SJCRH30 (cell line): ENCODE measurements at places on chromosomes 12 and 14. TPM values are rescaled to one million over a fixed set of nuclear protein-coding genes. Genes with fewer than 3 reads are reported as not detected.
A peak's percentile ranks its signal among the peaks of the same experiment; 100 is the strongest.

Gene CSRP2
- 129 and 131 TPM in 2 replicates for total RNA-seq

Gene MDGA2
- total RNA-seq = 1.4 and 1.9 TPM in 2 replicates

DNA sequence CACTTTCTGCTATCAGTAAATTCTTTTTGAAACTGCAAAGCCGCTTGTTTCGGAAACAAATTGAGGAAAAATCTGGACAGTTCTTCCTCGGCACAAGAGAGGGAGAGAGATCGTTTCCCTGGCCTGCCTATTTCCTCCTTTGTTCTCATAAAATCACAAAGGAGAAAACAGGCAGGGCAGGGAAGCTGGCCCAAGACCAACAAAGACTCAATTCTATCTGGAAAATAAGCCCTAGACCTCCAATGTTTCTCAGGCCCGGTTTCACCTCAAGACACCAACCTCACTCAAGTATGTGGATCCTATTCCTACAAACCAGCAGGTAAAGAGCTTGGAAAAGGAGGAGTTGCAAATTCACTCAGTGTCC is 19.5 kb downstream of the DICER1 start:
- no peak for DNase-seq

Gene DTX1
- total RNA-seq = not detected in 2 replicates

DNA sequence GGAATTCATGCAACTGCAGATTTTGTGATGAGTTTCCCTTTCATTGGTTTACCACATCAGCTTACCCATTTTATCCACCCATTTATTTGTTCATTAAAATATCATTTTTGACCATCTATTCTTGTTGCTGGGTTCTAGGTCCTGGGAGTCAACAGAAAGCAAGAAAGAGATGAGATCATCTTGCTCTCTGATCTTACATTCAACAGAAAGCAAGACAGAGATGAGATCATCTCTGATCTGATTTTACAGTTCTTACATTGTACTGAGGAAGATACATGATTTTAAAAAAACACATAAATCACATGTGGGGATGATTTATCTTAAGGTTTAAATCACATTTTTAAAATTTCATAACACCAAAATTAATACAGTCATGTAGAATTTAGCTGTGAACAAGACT is 2.3 kb downstream of the TAS2R46 start:
- no peak for DNase-seq

Gene YAF2
- total RNA-seq = 25.2 and 31.5 TPM in 2 replicates

GRCh38 chr14:55062517-55063351 is 11.3 kb downstream of the MAPK1IP1L start:
- DNase-seq = no peak

Gene FZD10
- not detected in 2 replicates for total RNA-seq

- peak; percentile 87 for DNase-seq
These were observed 9.7 kb downstream of the GLRX5 start for GRCh38 chr14:95544588-95544987.

Gene ATG2B
- total RNA-seq = 12.7 and 14.1 TPM in 2 replicates

GRCh38 chr12:86249851-86250250 is 6.3 kb downstream of the MGAT4C start:
- DNase-seq = no peak

Gene BIN2
- total RNA-seq = not detected in 2 replicates

Gene ANKRD13A
- total RNA-seq = 32.7 and 37.4 TPM in 2 replicates

- DNase-seq = no peak
These were observed 15.1 kb downstream of the SLC15A4 start for GRCh38 chr12:128808651-128809050.

- no peak for DNase-seq
These were observed 82.3 kb upstream of the RIN3 start for GRCh38 chr14:92431199-92431725.

- no peak for DNase-seq
These were observed 38.9 kb downstream of the FERMT2 start for GRCh38 chr14:52911904-52912303.

Gene NEUROD4
- not detected in 2 replicates for total RNA-seq

DNA sequence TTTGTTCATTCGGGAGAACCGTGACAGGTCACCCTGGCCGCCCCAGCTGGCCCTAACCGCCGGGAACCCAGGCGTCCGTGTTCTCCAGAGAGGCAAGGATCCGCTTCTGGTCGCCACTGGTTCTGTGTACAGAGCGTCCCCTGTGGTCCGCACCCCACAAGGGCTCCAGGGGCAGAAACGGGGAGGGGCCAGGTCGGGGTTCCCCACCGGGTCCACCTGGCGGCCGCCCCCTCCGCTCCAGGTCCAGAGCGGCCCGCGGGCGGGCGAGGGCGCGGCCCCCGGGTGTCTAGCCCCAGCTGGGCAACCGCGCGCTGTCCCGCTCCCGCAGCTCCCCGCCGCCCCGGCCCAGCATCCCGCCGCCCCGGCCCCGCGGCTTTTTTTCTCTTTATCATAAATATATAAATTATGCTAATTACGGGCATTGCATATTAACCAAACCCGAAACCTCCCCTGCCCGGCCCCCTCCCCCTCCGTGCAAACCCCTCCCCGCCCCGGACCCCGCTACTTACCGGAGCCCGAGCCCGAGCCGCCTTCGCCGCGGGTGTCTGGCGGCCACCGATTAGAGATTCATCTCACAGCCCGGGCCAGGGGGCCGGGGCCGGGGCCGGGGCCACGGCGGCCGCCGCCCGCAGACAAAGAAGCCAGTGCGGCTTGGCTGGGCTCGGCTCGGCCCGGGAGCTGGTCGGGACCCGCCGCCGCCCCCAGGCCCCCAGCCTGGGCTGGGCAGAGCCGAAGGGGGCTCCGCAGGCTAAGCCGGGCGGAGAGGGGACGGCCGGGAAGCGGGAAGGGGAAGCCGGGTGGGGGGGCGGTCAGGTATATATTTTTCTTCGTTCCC is 512 bp downstream of the POU6F1 start:
- peak; percentile 57 for DNase-seq

Gene TDRD9
- not detected in 2 replicates for total RNA-seq

DNA sequence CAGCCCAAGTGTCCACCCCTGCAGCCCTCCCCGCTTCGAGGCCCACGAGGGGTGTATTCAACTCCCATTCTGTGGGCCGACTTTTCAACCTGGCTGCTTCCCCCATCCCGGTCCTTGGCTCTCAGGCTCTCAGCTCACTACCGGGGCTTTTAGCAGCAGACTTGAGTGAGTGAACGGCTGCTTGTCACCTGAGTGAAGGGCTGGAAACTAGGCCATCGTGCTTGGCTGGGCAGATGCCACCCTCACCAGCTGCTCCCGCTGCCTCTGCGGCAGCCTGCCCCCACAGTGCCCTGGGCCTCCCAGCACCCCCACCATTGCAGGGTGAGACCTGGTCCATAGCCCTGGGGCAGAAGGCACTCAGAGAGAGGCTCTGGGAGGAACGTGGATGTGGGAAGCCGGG is 59.9 kb downstream of the SLC6A12 start:
- DNase-seq = no peak

Gene MIP
- not detected in 2 replicates for total RNA-seq
